ENCODE measurements at places on chromosomes 6 and 20.

GRCh38 chr6:43275801-43276576 lies 22.1 kb upstream of the SLC22A7 start:
- DNase-seq: no peak

DNA sequence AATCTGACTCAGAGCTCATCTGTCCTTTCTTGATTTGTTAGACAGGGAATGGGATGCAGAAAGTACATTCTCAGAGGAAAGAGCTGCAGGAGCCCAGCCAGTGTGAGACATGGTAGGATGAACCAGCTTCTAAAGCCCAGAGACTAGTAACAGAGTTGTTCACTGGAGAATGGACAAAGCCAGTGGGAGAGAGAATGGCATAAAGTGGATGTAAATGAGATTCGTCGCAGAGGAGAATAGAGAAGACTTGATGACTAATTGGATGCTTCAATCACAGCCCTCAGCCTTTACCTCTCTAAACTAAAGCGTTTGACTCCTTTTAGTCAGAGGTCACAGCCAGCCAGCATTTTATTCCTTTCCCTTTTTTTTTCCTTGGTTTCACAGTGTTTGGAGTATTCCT lies 25.5 kb upstream of the L3MBTL3 start:
- DNase-seq: no peak

GRCh38 chr6:35611240-35611639 lies 77.5 kb downstream of the FKBP5 start:
- DNase-seq: peak; percentile 43

GRCh38 chr20:64188091-64188490 lies 23.8 kb downstream of the MYT1 start:
- no peak for DNase-seq

GRCh38 chr6:20814494-20814893 lies 280.2 kb downstream of the CDKAL1 start:
- DNase-seq: no peak

Measured in GM04503 (cell line).